Stimulated activated CD4-positive, alpha-beta T cell treated with anti-CD3 and anti-CD28 coated beads, Interleukin-4, amount 100 ng/mL, for 24 hours (primary cell): ENCODE measurements at places on chromosomes 11 and 22.

DNA sequence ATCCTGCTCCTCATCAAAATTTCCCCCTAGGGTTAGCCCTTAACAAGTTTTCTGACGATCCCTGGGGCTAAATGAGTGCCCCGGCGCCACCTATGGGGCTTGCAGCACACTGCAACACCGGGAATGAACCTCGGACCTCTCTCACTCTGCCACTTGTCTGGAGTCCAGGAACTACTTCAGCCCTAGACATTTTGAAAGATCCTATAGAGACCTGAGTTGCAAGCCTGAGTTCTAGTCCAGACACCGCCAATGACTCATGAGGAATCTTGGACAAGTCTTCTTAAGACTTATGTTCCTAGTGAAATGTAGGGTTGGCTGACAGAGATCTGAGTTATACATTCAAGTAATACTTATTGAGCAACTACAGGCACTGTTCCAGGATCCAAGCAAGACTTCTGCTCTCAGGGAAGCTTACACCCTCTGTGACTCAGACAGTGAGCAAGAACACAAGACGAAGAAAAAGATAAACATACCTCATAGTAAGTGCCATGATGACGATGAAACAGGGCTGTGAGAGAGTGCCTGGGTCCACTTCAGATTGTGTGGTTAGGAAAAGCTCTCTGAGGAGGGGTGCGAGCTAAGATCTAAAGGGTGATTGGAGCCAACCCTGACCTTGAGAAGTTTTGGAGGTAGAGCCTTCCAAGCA lies 10.2 kb upstream of the STK33 start:
- DNase-seq, result peak; percentile 17

GRCh38 chr11:45745065-45745811 lies 59.7 kb upstream of the SLC35C1 start:
- DNase-seq, result no peak

GRCh38 chr11:122804796-122805195 lies 33.5 kb upstream of the CRTAM start:
- DNase-seq, result no peak

GRCh38 chr11:3095712-3096361 lies 38.6 kb upstream of the CARS1 start:
- no peak for DNase-seq

- no peak for DNase-seq
Measured at GRCh38 chr22:31614781-31615490, 47.1 kb downstream of the PISD start.

DNA sequence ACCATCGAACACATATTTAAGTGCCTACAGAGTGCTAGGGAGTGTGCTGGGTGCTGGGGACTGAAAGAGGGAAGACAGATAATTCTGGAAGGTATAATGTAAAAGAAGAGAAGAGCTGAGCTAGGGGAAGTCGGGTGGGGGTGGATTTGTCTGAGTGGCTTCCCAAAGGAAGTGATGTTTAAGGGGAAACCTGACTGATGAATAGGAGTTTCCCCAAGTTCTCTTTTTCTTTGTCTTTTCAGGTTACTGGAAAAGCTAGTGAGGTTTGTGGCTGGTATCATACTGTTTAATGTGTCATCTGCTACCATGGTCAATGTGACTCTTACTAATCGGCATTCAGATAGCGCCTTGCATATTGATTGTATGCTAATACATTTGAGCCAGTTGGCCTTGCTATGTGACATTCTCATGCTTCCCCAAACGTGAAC lies 151.6 kb upstream of the MTMR2 start:
- peak; percentile 45 for DNase-seq

- no peak for DNase-seq
Measured at GRCh38 chr22:33880986-33881385, 39.3 kb downstream of the LARGE1 start.

DNA sequence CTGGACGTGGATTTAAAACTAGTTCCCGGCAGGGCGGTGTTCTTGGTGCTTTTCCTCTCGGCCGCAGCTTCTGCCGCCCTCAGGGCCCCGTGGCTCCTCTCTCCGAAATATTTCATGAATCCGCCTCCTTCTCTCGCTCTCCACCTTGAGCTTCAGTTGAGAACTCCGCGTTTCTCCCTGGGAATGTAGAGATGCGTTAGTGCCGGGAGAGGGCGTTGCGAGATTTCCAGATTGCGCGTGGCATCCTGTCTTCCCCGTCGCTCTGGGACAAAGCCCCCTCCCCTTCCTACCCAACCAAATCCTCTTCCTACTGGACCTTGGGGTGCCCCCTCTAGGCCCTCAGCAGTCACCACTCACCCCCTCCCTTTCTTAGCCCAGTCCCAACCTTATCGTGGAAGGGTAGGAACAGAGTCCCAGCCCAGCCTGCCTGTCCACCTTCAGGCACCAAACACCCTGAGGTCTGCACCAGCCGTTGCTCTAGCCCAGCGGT lies 15.5 kb upstream of the RAC2 start:
- DNase-seq, result no peak

DNA sequence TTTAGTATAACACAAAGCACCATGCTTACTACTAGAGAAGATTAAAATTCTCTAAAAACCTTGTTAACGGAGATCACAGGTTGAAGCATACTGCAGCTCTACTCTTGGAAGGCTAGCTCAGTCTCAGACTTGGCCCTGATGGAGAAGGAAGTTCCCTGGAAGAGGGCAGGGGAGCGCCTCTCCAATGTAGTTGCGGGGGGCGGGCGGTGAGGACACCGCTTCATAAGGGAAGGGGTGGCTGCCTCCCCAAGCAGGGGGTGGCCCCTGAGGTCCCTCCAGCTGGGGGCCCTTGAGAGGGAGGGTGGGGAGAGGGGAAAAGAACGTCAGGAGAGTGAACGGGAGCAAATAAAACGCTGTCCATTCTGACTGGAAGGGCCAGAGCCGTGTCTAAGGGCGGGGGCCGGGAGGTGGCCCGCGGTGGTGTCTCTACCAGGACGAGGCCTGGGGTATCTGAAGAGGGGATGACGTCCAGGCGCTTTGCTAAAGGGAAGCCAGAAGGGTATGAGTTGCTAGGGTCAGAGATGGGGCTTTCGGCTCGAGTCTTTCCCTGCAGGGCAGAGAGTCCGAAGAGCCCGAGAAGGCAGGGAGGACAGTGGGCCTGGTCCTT lies 553 bp upstream of the USP47 start:
- no peak for DNase-seq

GRCh38 chr22:20628081-20628939 lies 120.9 kb downstream of the MED15 start:
- no peak for DNase-seq

DNA sequence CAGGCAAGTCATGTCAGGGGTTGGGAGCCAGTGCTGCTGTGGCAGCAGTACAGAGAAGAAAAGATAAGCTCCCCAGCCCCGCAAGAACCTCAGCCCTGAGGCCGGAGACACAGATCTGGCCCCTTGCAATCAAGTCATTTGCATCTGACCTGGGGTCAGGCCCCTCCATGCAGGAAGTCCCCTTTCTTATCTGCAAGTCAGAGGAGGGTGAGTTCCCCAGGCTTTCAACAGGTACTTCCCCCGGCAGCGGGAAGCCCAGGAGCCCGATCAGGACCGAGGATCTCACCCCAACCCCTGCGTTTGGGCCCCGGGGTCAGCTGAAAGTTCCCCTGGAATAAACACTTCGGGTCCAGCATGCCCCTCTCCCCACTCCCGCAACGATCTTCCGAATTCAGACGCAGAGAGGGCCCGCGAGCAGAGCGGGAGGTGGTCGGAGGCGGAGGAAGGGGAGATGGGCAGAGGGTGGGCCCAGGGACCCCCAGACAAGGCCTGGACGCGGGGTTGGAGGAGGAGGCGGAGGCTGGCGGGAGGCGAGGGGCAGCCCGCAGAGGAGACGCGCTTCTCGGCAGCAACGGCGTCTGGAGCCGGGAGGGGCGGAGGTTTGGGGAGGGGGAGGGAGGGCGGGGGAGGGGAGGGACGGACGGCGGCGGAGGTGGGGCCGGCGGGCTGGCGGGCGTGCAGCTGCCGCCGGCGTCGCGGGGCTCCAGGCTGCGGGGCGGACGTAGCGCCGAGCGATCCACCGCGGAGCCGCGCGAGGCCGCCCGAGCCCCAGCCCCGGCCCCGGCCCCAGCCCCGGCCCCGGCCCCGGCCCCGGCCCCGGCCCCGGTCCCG lies at the start of gene TSPAN18:
Gene TSPAN18 (plus strand): TSS at position 680 of the 831 bp plus-strand sequence. CDS start 179,455 bp downstream, outside the sequence.
- peak; percentile 26 for DNase-seq

GRCh38 chr11:103070142-103070541 lies 21.8 kb downstream of the DCUN1D5 start:
- no peak for DNase-seq

DNA sequence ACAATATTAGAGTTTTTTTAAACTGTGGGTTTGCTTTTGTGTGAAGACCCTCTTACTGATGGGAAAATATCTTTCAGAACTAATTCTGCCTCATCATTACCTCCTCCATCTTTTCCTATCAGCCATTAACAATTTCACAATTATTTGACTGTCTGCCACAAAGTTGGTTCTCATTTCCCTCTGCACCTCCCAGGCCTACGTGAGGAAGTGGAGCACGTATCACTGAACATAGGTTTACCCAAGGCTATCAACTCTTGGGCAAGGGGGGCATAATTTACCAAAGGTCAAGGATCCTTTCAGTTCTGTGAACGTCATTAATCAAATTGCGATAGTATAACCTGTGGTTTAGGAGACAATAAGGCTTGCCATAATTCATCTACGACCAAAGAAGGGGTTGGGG lies 60.0 kb downstream of the LIF start:
- no peak for DNase-seq

DNA sequence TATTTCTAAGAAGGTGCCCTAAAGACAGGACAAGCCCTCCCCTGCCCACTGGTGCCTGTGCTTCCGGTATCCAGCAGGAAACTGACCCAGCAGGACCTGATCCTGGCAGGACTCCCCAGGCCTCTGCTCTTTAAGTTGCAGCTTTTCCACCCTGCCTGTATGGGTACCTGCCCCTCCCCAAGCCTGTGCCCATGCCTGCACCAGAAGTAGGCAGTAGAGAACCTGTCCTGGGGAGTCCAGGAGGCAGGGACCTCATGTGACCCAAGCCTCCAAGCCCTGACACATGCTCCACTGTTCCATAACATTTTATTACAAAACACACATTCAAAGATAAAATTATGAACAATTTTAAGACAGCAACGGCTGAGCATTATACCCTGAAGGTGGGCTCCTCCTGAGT lies 14.2 kb downstream of the CWC15 start:
- DNase-seq, result no peak

DNA sequence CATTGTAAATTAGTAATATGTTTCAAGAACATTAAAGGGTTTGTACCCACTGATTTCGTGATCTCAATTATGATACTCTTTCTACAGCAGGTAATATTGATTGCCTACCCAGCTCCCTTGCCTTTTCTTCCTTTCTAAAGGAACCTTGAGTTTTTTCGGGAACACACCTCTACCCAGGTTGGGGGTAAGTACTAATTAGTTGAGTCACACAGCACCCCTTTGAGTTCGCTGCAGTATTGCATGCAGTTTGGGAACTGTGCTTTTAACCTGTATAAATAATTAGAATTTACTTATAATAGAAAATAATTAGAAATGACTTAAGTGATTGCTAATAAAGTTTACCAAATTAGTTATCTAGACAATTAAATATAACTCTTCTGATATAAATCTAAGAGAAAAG lies 24.9 kb downstream of the ARHGAP42 start:
- no peak for DNase-seq

- no peak for DNase-seq
Measured at GRCh38 chr11:75465701-75466531, 32.9 kb upstream of the KLHL35 start.

DNA sequence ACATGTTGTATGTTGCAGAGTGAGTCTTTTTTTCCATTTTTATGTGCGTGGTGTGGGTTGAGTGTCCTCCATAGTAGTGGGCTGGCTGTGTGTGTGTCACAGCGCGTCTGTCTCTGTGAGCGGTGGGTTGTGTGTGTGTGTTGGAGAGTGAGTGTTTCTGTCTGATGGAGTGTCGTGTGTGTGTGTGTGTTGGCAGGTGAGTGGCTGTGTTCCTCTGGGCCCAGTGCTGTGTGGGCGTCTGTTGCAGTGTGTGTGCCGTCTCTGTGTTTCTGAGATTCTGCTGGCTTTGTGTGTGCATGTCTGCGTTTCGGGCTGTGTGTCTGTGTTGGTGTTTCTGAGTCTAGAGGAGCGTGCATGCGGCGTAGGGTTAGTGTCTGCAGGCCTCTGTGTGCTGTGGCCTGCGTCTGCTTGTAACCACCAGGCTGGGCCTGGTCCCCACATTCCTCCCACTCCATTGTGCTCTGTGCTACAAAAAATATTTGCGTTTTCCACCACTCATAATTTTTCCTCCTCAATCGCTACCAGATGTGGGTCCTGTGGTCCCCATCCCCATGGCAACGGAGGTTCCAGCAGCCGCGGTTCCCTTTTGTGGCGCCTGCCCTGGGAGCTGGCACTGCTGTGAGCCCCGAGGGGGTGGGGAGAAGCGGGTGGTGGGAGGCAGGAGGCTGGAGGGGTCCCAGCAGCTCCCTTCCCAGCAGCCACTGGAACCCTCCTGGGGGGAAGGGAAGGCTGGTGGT lies 15.2 kb downstream of the SCARF2 start:
- no peak for DNase-seq

GRCh38 chr11:20839231-20839630 lies 169.8 kb downstream of the NELL1 start:
- DNase-seq, result no peak

DNA sequence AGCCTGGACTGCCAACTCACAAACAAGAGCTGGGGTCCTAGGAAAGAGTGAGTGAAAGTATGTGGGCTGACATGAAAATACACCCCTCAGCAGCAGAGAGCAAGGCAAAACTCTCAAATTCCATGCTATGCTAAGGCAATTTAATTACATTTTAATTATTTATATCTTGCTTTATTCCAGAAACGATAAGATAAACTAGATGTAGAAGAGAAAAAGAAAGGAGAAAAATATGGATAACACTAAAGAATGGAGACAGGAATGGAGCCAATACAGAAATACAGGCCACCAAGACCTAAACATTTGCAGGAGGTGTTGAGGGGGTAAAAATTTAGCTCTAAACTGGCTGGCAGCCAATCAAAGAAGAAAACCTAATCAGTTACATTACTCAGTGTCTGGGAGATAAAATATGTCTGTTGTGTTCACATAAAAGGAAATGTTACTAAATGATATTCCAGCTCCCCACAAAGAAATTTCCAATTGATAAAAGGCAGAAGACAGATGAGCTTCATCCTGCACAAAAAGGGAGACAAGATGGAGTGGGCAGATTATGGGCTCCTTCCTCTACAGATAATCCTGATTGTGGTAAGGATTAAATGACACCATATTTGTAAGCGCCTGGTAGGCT lies 223.5 kb upstream of the BLID start:
- DNase-seq, result no peak

DNA sequence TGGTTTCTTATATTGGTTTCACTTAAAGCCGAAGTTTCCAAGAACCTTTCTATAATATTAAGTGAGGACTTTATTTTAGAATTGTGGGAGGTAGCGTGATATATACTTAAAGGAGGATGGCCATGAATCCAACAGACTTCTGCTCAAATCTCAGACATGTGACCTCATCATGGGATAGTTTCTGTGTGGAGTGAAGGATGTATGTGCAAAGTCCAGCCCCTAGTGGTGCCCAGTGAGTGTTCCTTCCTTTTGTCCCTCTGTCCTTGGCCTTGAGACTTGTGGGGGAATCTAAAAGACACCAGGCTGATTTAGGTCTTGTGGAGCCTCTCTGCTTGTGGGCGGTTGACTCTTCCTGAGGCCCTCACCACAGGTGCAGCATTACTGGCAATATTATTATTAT lies 43.7 kb downstream of the BARX2 start:
- no peak for DNase-seq

- DNase-seq, result no peak
Measured at GRCh38 chr11:18145025-18145424, 12.7 kb downstream of the MRGPRX3 start.

- DNase-seq, result no peak
Measured at GRCh38 chr22:25137577-25138525, 61.8 kb upstream of the CRYBB3 start.
